ENCODE measurements at places on chromosomes 6 and 20. TPM values are rescaled to one million over a fixed set of nuclear protein-coding genes. Genes with fewer than 3 reads are reported as not detected.
A peak's percentile ranks its signal among the peaks of the same experiment; 100 is the strongest.

DNA sequence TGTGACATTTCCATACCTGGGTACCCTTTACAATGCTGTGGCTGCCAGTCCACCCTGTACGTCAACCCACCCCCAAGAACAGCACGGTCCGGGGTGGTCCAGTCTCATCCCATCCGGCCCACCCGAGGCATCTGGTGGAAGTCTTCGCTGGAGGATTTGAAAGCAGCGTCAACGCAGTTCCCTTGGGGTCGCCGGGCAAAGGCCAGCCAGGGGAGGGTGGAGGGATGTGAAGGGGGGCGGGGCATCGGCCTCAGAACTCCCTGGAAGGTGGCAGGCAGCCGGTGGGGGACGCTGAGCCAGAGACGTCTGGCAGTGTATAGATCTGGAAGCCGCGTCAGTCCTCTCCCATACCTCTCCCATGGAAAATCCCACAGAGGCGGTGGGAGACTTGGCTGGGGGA is 1944.0 kb upstream of the DEFB115 start:
- peak; percentile 85 for DNase-seq

- no peak for DNase-seq
Measured at GRCh38 chr20:18721551-18722115, 92.0 kb upstream of the SCP2D1 start.

DNA sequence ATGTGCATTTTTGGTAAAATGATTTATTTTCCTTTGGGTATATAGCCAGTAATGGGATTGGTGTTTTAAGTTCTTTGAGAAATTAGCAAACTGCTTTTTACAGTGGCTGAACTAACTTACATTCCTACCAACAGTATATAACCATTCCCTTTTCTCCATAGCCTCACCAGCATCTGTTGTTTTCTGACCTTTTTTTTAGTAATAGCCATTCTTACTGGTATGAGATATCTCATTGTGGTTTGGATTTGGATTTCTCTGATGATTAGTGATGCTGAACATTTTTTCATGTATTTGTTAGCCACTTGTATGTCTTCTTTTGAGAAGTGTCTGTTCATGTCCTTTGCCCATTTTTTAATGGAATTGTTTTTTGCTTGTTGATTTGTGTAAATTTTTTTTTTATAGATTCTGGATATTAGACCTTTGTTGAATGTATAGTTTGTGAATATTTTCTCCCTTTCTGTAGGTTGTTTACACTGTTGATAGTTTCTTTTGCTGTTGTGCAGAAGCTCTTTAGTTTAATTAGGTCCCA is 42.3 kb downstream of the STK4 start:
- DNase-seq: no peak

- no peak for DNase-seq
Measured at GRCh38 chr20:37501940-37502339, 19.1 kb upstream of the NNAT start.

DNA sequence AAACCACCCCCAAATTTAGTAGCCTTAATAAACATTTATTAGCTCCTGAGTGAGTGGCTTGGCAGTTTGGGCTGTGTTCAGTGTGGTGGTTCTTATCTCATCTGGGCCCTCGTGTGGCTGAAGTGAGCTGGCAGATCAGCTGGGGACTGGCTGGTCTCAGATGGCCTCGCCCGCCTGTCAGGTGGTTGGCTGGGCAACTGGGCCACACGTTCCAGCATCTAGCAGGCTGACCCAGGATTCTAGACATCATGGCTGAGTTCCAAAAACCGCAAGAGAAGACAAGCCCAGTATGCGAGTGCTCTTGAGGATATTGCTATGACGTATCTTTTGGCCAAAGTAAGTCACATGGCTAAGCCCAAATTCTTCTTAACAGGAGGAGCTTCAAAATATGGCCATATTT is 28.9 kb downstream of the EIF2S2 start:
- DNase-seq: no peak

- DNase-seq: no peak
Measured at GRCh38 chr6:26012061-26012460, 49.5 kb downstream of the TRIM38 start.

DNA sequence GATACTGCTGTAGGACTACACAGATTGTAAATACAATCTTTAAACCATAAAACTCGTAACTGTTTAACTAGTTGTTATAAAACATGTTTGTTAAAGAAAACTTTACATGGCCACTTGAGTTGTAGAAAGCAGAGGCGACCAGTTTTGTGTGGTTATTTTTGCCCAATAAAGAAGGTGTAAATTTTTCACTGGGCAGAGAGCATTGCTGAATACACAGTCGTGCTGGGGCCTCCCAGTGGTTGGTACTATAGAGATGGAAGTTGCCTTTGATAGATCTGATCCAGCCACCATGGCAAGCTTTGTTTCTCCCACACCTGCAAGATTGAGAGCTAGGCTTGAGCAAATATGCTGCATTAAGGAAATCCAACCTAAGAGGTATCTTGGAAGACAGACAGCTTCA is 34.0 kb upstream of the YWHAB start:
- DNase-seq: no peak

DNA sequence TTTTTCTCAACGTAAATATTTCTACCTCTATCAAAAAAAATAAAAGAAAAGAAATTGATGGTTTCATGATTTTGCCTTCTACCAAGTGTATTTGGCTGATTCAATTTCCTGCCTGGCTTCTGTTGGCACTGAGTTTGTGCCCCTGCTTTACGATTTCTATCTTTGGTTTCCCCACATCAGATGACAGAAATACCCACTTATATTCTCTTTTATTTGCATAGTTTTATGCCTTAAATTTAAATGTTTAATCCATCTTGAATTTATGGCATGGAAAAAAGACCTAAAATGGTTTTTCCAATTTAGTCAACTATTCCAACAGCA is 34.3 kb downstream of the RNF24 start:
- DNase-seq: no peak

- no peak for DNase-seq
Measured at GRCh38 chr6:168200571-168201134, 118.9 kb downstream of the DACT2 start.

GRCh38 chr6:20610636-20611370 is 76.5 kb downstream of the CDKAL1 start:
- no peak for DNase-seq

DNA sequence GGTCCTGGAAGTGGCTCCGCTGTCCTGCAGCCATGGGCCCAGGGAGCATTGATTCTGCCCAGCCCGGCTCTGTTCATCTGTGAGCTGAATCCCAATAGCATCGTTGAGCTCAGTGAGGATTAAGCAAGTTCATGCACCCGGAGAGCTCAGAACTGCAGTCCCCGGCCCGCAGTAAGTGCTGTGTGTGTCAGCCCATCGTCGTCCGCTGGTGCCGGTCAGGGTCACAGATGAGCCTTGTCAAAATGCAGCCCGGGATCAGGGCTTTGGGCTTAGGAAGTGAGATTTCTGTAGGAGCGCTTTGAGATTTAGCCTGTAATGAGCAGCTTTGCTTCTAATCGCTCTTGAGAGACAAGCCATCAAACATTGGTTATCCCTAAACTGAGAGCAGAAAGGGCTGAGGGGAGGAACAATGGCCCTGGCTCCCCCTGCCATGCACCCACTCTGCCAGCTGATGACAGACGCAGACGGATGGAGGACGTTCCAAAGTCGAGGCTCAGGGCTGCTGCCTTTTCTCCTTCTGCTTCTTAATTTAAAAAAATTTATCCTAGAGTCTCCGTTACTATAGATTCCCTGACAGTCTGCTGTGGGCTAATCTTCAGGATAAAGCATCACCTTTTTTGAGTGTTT is 25.6 kb upstream of the SULF2 start:
- no peak for DNase-seq

DNA sequence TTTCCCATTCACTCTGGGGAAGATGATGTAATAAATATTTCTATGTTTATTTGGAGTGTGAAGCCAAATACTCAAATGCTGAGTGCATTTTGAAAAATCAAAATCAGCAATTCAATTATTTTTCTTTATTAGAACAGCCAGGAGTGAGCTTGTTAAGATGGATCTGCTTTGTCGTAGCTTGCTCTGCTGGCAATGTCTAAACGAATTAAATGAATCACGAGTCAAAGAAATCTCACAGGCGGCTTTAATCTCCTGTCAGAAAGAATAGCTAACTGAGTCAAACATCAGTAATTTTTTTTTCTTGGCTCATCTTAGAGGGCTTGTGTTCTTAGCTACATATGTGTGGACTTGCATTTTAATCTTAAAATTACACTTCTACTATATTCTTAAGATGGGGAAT is 100.2 kb upstream of the HMGN3 start:
- DNase-seq: no peak

- no peak for DNase-seq
Measured at GRCh38 chr6:156976216-156977127, 199.3 kb downstream of the ARID1B start.

The RUNX2 gene
- 14.0 TPM for total RNA-seq

The ADRM1 gene
- 87.2 TPM for total RNA-seq

The SLC17A3 gene
- not detected for total RNA-seq

The ISM1 gene
- total RNA-seq: 0.31 TPM
